Ecto neural progenitor cell (in vitro differentiated cells): ENCODE measurements at places on chromosomes 7 and 10.

GRCh38 chr10:123942114-123942861, 50.7 kb upstream of the CPXM2 start:
- DNase-seq: no peak

DNA sequence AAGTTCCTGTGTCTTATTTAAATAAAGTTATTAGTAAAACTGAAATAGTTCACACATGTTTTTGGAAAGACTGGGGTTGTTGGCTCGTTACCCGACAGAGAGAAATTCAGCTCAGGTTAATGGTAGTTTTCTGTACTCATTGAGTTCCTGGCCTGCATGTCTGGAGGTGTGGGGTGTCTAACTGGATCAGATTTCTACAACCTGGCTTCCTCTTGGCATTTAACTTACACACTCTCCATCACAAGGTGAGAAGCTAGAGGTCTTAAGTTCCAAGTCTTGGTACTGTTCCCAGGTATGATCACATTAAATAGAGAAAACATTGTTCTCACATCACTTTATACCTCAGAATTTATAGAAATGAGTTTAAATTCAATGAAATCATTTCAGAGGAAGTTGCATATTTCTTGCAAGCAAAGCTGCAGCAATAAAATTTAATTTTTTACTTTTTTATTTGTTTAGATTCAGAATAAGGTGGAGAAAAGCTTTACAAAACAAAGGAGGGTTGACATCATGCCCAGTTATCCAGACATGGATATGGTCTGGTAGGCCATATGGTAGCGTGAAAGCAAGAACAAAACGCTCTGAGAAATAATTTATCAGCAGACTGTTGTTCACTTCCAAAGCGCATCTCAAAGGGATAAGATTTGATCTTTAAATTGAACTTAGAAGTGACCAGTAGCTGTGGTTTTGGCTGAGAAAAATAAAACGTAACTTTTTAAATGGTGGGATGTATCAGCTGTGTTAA, 120.6 kb downstream of the GLCCI1 start:
- DNase-seq: no peak

GRCh38 chr10:84342584-84342983, 14.2 kb downstream of the CCSER2 start:
- DNase-seq: no peak

GRCh38 chr10:51918884-51919325, 219.5 kb upstream of the CSTF2T start:
- no peak for DNase-seq

DNA sequence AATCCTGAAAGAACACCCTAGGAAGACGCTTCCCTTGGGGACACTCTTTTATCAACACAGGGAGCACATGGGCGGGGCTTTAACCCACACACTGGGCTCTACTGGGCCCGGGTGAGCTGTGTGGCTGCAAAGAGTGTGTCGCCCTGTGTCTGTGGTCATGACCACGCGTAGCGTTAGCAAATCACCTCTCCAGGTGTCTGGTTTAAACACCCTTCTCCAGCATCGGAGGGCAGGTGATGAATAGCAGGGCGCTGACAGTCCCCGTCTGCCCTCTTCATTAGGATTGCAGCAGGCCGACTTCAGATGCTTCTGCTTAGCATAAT, 127.7 kb downstream of the ADARB2 start:
- DNase-seq: no peak

DNA sequence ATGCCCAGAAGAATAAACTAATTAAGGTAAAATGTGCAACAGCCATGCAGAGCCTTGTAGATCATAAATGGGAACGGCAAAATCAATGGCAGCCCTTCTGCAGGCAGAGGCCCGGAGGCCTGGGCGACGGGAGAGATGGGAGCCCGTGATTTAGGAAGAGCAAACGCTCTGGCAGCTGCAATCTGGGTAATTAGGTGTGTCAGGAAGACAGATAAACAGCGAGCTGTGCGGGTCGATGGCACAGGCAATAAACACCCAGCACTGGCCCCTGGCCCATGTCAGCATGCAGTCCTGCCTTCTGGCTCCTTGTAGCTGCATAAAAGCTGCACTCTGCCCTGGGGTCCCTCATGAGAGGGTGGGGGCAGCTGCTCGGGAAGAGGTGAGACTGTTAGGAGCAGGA, 78.0 kb downstream of the GOLGA7B start:
- DNase-seq: no peak

DNA sequence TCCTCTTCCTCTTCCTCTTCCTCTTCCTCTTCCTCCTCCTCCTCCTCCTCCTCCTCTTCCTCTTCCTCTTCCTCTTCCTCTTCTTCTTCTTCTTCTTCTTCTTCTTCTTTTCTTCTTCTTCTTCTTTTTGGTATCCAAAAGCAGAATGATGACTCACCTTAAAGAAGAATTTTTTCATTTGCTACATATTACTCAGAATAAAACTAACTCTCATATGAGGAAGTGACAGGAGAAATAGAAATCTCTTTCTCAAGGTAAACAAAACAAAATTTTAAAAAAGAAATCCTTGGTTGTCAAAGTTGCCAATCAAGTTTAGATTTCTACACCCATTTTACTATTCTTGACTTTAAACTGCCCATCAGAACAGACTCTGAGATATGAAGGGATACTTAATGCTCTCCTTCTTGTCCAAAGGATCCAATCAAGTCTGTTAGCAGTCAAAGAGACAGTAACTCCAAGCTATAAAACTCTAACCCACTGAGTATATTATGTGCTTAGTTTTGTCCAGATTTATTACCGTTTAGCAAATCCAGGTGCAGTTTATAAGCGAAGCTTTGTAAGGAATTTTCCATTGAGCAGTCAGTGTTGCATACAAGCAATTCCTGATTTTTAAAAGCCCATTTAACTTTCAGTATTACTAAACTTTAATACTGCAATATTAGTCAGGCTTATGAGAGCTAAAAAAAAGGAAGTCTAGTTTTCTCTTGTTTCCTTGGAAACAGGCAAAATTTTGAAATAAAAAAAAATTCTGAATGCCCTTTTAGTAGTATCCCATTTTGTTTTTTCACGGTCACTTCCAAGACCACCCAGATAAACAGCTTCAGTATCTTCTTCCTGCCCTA, 43.1 kb upstream of the SNX13 start:
- DNase-seq: no peak

DNA sequence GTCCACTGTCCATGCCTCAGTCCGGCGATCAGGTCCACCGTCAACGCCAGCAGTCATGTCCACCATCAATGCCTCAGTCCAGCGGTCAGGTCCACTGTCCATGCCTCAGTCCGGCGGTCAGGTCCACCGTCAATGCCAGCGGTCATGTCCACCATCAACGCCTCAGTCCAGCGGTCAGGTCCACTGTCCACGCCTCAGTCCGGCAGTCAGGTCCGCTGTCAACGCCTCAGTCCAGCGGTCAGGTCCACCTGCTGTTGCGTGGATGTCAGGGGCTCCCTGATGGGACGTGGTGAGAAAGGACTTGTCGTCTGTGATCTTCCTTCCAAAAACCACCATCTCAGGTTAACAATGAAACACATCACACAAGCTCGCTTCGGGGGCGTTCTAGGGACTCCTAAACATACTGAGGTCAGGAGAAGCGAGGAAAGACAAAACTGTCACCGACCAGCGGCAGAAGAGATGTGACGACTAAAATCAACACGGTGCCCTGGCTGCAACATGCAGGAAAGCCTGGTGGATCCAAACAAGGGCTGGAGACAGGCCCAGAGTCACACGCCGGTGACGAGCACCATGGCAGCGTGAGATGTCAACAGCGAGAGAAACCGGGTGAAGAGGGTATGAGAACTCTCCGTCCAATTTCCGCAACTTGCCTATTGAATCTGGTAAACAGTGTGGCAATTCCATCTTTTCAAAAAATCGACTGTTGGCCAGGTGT, 264.2 kb downstream of the MAD1L1 start:
- DNase-seq: no peak

- no peak for DNase-seq
These were observed 46.7 kb downstream of the HTRA1 start for GRCh38 chr10:122508021-122508420.

DNA sequence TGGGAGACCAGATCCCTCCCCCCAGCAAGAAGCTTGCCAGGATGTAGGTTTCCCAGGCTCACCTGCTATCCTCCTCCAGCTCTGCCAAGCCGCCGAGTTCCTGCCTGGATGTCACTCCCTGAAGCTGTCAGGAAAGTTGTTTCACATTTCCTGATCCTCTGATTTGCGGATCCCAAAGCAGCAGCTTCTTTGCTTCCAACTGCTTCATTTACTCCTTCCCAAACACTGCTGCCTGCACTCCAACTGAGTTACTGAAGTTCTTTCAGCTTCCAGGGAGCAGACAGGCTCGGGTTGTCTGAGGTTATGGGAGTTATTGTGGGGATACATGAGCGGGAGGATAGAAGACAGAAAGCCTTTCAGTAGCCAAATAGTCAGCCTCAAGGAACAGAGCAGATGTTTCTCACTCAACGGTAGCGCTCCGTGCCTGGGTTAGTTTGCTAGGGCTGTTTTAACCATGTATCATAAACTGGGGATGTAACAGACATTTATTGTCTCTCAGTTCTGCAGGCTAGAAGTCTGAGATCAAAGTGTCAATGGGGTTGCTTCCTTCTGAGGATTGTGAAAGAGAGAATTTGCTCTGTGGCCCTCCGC, 516.0 kb downstream of the REEP3 start:
- DNase-seq: no peak
